ENCODE measurements at places on chromosomes 2 and 18.

DNA sequence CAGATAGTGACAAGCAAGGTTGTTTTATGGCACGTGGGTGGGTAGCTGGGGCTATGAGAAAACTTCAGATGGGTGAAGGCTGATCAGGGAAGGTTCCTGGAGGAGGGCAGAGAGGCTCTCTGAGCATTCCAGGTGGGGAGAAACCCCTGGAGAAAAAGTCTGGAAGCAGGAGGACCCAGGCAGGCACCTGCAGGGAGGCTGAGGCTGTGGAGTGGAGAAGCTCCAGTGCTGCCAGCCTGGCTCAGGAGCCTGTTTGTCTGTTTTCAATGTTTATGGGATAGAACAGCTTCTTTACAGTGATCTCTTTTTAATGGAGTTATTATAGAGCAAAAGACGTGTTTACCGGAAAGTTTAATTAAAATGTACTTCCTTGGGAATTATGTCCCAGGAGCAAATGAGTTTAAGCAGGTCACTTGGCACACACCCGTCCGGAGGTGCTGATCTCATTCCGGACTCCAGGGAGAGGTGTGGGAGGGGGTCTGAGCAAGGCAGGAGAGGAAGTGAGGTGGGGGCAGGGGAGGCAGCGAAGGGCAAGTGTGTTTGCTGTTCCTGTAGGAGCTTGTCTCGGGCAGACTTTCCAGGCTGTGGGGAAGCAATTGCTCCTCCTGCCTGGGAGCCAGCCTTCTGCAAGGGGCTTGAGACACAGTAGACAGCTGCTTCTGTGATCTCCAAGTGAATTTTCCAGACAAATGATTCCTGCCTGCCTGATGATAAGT lies 239.5 kb downstream of the MYCN start:
- DNase-seq, result no peak

DNA sequence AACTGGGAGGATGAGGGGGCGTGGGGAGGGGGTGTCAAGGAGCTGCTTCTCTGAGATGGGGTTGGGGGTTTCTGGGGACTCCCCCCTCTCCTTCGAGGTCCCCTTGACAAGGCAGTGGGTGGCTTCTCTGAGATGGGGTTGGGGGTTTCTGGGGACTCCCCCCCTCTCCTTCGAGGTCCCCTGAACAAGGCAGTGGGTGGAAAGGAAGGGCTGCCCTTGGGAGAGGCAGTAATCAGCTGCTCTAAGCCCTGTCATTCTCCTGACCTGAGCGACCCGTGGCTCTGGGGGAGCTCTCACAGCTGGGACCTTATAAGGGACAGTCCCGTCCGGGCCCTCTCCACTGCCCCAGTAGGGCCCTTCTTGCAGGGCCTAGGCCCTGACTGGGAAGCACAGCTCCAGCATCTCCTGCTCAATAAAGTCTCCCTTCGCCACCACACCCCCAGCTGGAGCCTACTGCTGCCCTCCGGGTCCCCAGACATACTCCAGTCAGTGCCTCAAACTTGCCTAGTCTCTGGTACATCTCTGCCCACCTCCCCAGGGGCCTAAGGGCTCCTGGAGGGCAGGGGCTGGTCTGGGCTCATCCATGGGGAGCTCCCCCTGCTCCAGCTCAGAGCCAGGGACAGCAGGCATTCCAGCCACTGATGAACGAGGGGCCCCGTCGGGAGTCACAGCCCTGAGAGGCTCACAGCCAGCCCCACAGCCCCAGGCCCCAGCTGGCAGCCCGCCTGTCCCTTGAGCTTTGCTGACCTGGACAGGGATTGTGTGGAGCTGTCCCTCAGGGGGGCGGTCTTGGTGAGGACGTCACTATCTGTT lies 2.8 kb downstream of the GAREM2 start:
- peak; percentile 11 for DNase-seq

DNA sequence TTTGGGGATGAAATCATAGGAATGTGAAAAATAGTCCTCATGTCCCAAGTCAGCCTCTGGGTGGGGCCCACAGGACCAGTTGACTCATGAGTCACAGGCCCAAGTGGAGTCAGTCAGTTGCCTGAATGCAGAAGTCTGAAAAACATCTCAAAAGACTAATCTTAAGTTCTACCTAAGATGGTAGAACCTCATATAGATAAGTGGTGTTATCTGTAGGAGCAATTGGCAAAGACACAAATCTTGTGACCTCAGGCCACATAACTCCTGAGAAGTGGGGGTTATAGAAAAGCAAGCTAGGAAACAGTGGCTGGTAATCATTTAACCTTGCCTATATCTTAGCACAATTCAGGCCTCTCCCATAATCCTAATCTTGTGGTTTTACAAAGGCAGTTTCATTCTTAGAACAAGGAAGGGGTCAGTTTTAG lies 257.1 kb upstream of the SPOPL start:
- DNase-seq, result no peak

- no peak for DNase-seq
These were observed 92.5 kb downstream of the EML4 start for GRCh38 chr2:42261518-42262195.

GRCh38 chr2:72859831-72860262 lies 27.4 kb upstream of the SPR start:
- DNase-seq, result peak; percentile 74

GRCh38 chr2:163182764-163183354 lies 344.3 kb upstream of the KCNH7 start:
- DNase-seq, result no peak

DNA sequence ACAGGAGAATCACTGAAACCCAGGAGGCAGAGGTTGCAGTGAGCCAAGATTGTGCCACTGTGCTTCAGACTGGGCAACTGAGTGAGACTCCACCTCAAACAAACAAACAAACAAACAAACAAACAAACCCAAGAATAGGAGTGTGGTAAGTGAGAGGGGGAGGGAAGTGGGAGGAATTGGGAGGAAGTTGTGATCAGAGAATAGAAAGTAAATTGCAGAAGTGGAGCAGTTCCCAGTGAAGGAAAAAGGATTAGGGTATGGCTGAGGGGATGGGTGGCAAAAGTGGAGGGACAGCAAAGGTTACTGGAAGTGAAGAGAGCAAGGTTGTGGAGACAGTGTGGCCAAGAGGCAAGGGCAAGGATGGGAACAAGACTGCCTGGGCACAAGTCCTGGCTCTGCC lies 41.1 kb upstream of the C1GALT1C1L start:
- no peak for DNase-seq

GRCh38 chr18:76399613-76400391 lies 95.2 kb downstream of the ZNF516 start:
- no peak for DNase-seq

DNA sequence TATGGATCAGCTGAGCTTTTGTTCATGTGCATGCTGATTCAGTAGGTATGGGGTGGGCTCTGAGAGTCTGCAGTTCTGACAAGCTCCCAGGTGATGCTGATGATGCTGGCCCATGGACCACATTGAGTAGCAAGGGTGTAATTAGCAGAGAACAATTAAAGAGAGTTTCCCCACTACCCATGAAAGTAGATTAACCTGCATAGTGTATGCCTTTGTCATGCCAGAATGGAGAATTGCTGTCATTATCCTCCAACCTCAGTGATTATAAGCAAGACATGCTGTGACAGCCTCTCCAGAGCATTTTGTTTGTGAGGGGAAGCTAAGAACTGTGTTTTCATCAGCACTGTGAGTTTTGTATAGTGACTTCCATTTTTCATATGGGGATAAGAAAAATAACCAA lies 59.5 kb upstream of the LYPD1 start:
- no peak for DNase-seq

DNA sequence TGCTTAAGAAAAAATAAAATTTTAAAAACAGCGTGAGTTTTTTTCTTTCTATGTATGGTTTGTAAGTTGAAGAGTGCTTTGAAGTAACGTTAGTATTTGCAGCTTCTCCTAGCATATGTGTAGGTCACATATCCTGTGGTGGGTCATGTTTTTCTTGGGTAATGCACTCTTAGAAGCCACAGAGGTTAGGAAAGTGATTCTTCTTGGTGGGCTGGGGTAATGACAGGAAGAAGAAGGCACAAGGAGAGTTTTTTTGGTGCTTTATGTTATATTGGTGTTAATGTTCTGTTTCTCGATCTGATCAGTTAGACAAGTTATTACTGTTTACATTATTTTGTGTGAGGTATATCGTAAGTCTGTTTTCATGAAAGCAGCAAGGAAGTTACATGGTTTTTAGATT lies 109.0 kb downstream of the ICA1L start:
- DNase-seq, result no peak

GRCh38 chr2:71679491-71679890 lies 226.1 kb downstream of the DYSF start:
- no peak for DNase-seq

DNA sequence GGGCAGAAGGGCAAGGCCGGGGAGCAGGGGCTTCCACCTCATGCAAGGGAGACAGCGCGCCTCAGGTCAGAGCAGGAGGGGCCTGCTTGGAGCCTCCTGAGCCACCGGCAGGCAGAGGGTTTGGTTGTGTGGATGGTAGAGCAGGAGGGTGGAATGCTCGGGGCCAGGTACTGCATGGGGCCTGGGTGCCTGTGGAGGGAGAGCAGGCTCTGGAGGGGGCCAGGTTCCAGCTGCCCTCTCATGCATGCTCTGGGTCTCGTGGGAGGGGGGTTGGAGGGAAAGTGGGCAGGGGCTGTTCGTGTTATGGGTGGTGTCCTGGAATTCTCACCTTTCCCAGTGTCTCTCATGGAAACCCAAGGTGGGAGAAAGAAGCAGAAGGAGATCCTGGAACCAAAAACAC lies 3.2 kb upstream of the IL1R2 start:
- no peak for DNase-seq
